Activated naive CD4-positive, alpha-beta T cell treated with anti-CD3 and anti-CD28 coated beads for 36 hours (primary cell): ENCODE measurements at places on chromosomes 16 and 17.

DNA sequence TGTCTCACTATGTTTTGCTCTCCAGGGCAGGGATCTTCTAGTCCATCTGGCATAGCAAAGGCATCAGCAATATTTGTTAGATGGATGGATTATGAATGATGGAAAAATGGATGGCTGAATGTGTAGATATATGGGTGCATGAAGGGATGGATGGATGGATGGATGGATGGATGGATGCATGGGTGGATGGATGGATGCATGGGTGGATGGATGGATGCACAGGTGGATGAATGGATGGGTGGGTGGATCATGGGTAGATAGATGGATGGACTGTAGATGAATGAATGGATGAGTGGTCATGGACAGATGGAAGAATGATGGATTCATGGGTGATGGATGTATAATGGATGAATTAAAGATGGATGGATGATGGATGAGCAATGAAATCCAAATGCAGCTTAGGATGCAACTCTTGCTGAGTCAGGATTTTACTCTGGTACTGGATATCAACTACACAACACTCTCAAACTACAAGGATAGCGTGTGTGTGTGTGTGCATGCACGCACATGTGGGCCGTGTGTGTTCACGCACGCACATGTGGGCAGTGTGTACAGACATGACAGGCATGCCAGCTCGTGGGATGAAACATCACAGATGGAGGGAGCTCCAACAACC, 34.0 kb downstream of the GSG1L start:
- DNase-seq, result no peak

GRCh38 chr16:56357765-56358322, 67.5 kb downstream of the AMFR start:
- peak; percentile 4 for DNase-seq

GRCh38 chr16:62249069-62249468, 212.8 kb upstream of the CDH8 start:
- no peak for DNase-seq

DNA sequence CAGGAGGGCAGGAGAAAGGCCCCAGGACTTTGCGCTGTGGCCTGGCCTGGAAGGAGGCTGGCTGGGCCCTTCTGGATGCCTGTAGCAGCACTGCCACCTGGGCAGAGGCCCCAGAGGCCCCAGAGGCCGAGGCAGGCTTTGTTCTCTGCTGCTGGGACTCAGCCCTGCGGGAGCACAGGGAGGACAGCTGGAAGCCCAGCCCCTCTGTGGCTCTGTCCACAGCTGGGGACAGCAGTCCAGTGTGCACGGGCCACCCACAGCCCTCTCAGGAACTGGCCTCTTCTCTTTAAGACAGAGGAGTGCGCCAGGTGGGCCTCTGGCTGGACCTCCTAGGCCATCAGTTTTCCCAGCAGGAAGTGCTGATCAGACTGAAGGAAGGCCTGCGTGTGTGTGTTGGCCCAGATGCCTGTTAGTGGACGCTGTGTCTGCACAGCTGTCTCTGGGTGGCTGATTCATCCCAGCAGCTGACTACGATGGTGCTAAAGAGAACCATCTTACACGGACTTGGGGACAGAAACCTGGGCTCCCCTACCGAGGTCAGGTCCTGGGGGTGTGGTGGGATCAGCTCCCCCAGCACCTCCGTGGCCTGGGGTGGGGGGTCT, 26.9 kb upstream of the ZNF750 start:
- no peak for DNase-seq

- DNase-seq, result no peak
Observed at GRCh38 chr16:78783570-78784079, 684.2 kb downstream of the WWOX start.

DNA sequence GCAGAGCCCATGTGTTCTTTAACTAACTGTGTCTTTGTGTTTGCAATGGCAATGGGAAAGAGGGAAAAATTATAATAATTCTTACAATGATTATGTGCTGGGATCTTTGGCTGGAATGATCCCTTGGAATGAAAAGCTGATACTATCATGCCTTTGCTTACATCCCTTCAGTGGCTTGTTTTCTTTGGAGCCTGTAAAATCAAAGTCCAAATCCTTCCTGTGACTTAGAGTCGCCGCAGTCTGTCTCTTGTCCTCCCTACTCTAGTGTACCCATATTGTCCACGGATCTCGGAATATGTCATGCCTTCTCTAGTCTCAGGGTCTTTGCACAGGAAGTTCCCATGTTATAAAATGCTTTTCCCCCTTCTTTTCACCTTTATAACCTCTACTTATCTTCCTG, 111.7 kb upstream of the MAF start:
- no peak for DNase-seq

DNA sequence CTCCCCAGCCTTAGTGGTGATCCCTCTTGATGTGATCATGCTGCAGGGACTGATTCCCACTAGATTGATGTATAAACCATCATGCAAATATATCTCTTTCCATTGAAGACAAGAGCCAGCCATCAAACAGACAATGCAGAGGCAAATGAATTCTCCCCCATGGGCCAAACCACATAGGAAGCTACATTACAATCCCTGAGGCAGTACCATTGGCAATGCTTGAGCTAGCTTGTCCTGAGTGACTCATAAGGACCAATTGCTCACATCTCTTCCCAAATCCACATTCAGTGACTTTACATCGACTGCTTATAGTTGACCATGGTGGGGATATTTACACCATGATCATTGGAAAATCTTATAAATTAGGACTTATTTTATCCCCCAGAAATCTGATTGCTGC, 242.2 kb downstream of the SHISA9 start:
- no peak for DNase-seq

DNA sequence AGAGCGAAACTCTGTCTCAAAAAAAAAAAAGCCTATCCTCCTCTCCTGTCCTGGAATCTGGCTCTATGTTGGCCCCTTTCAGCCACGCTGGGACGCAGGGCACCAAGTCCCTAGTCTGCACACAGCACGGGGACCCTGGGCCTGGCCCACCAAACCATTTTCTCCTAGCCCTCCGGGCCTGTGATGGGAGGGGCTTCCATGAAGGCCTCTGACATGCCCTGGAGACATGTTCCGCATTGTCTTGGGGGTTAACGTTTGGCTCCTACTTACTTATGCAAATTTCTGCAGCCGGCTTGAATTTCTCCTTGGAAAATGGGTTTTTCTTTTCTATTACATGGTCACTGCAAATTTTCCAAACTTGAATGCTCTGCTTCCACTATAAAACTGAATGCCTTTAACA, 12.6 kb upstream of the GPT2 start:
- no peak for DNase-seq
